WERI-Rb-1 (cell line): ENCODE measurements at places on chromosomes 11 and 22.
A peak's percentile ranks its signal among the peaks of the same experiment; 100 is the strongest.

- DNase-seq = no peak
These were observed 9.9 kb downstream of the OR6M1 start for GRCh38 chr11:123796226-123796625.

DNA sequence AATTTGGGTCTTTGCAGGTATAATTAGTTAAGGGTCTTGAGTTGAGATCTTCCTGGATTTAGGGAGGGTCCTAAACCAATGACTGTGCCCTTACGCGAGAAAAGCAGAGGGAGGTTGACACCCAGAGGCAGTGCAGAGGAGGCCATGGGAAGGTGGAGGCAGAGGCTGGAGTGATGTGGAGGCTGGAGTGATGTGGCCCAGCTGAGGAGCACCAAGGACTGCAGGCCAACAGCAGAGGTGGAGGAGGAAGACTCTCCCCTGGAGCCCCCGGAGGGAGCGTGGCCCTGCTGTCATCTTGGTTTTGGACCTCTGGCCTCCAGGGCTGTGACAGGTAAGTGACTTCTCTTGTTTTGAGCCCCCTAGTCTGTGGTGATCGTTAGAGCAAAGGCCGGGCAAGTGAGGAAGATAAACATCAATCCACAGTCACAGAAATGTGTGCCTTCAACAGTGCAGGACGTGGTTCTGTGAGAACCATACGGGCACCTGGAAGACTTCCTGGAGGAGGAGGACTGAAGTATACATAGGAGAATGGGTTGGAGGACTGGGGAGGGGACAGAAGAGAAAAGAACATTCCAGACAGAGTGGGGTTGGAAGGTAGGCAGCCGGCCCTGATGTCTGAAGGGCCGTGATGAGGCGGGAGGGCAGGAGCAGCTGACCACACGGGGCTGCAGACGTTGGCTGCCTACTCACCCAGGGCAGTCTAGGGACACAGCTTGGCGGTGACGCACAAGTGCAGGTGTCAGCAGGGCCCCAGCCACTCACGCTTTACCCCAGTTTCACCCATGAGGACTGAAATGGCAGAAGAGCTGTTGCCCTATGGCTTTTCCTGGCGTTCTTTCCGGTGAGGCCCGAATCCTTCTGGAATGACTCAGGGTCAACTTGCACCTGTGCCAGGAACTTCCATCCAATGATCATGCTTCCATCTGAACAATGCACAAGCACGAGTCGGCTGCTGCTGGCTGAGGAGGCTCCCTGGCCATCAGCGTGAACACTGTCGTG lies 270.2 kb downstream of the CTTN start:
- no peak for DNase-seq

- DNase-seq = no peak
These were observed 25.9 kb upstream of the SCARF2 start for GRCh38 chr22:20463324-20464095.

GRCh38 chr11:838441-839279 lies 3.7 kb downstream of the POLR2L start:
- DNase-seq = peak; percentile 88

DNA sequence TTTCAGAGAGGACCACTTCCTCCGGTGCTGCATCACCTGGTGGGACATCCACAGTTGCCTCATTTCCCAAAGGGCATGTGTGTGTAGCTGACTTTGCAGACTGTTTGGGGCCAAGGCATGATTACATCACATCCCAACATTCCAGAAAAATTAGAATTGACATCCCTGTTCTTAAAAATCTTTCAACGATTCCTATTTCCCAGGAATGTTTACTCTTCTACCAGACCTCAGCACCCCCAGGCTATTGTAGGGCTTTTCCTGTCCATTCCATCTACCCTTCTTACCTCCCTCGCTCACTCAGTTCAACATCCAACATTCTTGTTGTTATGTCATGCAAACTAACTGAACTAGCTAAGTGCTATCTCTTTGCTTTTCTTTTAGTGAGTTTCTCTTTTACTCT lies 37.3 kb downstream of the PIWIL4 start:
- no peak for DNase-seq

DNA sequence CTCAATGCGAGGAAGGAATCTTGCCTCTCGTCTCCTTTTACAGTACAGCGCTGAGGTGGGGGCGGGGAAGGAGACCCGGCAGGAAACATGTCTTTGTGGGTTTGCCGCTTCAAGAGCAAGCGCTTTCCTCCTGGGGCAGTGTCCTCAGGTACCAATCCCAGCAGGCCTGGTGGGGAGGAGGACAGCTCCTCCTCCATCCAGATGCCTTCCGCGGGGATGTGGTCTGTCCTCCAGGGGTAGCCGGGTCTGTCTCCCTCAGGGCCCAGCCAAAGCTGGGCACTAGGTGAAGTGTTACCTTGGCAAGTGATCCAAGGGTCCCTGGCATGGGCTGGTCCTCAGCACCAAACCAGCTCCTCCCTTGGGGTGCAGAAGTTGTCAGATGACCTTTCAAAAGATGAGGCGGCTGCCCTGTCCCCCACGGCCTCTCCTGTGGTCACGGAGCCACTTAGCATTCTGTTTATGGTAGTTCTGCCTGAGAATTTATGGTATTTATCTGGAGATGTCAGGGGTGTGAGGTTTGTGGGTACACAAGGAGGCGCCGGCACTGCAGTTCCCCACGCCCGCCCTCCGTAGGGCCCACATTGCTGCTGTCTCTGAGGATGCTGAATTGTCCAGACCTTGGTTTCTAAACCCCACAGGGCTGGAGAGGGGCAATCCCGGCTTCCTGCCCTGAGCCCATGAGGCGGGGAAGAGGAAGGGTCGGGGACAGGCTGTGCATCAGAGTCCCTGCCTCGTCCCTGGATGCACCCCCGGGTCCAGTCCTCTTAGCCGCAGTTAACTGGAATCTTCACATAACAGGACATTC lies 93.5 kb upstream of the ANO1 start:
- DNase-seq = no peak

GRCh38 chr22:49266561-49267519 lies 560.8 kb downstream of the BRD1 start:
- no peak for DNase-seq

- no peak for DNase-seq
These were observed 294.7 kb upstream of the ZC3H12C start for GRCh38 chr11:109798521-109798920.
